NCI-H2107 (cell line): ENCODE measurements at places on chromosomes 4 and X.

DNA sequence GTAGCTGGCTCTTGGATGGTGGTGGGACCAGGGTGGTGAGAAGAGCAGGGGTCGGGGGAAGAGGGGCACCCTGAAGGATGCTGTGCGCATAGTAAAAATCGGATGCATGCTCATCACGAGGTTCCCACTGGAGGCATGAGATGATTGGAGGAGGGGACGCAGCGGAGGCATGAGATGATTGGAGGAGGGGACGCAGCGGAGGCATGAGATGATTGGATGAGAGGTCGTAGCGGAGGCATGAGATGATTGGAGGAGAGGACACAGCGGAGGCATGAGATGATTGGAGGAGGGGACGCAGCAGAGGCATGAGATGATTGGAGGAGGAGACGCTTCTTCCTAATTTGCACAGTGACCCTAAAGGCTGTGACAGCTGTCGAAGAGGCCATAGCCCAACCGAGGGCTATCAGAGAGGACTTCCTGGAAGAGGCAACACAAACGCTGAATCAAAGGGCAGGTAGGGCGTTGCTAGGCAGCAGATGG lies 106.7 kb downstream of the ADRA2C start:
- no peak for DNase-seq

GRCh38 chr4:186839122-186840037 lies 115.7 kb upstream of the FAT1 start:
- DNase-seq: no peak

- no peak for DNase-seq
Measured at GRCh38 chr4:43837171-43837570, 611.4 kb downstream of the KCTD8 start.

DNA sequence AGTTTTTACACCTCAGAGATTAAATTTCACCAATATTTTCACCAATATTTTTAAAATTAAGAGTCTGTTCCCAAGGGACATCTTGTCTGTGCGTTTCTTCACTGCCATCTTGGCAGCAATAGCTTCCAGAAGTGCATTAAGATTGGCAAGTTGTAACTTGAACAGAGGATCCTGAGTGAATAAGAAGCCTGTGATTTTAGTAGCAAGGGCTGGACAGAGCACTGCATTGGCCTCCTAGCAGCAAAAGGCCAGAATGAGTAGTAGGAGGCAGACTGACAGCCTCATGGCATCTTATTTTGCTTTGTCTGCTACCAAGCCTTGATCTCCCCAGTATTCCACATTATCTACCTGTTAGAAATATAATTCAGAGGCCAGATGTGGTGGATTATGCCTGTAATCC lies 138.4 kb downstream of the CPE start:
- DNase-seq: no peak

DNA sequence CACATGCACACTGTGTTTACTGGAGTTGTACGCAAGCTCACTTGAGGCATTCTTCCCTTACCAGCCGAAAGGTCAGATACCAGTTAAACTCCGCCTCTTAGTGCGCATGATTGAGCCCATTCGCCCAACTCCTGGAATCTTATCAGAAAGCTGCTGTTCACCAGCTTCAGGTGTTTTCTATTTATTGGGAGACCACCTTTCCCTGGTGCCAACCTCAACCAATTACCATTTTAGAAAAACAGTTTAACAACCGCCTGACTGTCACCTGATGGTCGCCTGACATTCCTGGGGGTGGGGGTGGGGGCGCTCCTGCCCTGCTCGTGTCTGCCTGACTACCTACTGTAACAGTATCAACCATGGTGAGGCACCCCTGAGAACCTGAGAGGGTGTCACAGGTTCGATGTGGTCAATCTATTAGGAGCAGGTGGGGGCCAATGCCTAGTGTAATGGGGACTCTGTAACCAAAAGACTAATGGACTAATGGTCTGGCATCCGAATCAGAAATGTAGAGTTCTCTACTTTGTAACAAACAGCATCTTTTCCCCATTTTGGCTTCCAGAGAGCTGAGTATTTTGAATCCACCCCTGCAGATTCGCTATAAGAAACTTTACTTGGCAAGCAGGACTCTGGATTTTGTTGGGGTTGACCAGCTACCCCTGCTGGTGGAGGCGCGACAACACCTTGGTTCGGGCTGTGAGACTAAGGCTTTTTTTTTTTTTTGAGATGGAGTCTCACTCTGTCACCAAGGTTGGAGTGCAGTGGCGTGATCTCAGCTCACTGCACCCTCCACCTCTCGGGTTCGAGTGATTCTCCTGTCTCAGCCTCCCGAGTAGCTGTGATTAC lies 58.2 kb upstream of the ZNF157 start:
- no peak for DNase-seq

- peak; percentile 24 for DNase-seq
Measured at GRCh38 chrX:40468033-40468846, 112.5 kb upstream of the ATP6AP2 start.

DNA sequence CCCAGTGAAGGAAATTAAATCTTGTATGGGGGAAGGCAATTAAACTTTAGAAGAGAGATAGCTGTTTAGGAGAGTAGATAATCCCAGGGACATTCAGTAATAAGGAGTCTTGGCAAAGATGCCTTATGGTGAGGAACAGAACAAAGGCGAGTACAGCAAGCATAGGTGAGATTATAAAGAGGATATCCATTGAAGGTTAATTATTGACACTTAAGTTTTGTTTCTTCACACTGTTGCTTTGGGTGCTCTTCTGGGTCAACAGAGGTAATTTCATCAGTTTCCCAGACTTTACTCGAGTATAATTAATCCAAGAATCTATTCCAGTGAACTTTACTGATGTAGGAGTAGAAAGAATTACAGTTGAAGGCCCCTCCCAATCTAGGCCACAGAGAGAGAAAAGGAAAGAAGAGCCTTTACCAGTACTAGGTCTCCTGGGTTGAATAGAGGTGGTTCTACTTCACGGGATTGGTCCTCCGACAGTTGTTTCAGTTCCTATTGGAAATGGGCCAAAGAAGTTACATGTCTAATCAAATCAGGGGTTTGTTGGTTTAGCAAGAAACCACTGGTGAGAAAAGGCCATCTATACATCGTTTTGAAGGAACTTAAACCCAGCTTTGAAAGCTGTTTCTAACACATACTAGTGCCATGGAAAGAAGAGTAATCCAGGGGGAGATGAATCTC lies 27.2 kb downstream of the EPGN start:
- DNase-seq: no peak

DNA sequence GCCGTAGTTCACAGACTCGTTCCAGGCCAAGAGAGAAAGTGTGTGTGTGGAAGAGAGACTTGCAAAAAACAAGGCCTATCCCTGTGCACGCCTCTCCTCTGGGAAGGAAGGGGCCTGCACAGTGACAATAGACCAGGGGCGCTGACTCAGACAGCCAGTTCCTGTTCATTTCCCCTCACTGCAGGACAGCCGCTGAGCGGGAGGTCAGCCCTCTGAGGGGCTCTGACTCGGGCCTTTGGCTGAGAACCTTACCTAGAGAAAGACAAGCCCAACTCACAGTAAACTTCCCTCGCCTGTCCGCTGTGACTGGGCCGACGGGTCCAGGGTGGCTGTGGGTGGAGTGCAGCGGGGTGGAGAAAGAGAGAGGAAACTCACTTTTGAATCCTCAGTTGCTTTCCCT lies 52.1 kb downstream of the RTL5 start:
- no peak for DNase-seq

- no peak for DNase-seq
Measured at GRCh38 chrX:53287493-53288138, 6.2 kb upstream of the IQSEC2 start.

GRCh38 chr4:46931981-46932380 lies 22.9 kb upstream of the COX7B2 start:
- no peak for DNase-seq

DNA sequence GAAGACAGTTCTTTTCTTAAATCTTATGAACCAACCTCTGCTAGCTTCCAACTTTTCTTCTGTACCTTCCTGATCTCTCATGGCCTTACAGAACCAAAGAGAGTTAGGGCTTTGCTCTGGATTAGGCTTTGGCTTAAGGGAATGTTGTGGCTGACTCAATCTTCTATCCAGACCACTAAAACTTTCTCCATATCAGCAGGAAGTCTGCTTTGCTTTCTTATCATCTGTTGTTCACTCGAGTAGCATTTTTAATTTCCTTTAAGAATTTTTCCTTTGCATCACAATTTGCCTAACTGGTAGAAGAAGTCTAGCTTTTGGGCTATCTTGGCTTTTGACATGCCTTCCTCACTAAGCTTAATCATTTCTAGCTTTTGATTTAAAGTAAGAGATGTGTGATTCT lies 167.0 kb downstream of the TBCK start:
- DNase-seq: no peak

GRCh38 chrX:30816079-30816478 lies 73.0 kb downstream of the TAB3 start:
- DNase-seq: no peak

GRCh38 chr4:136219592-136220125 lies 1312.6 kb downstream of the PCDH18 start:
- no peak for DNase-seq

GRCh38 chr4:101229116-101229515 lies 118.2 kb downstream of the PPP3CA start:
- DNase-seq: no peak

- no peak for DNase-seq
Measured at GRCh38 chrX:48667509-48667908, 16.1 kb upstream of the WAS start.

- DNase-seq: no peak
Measured at GRCh38 chr4:142818031-142818430, 28.1 kb downstream of the INPP4B start.

GRCh38 chrX:19183761-19184477 lies 61.7 kb upstream of the ADGRG2 start:
- no peak for DNase-seq
